NCI-H526 (cell line): ENCODE measurements at places on chromosomes 3 and 15.

- no peak for DNase-seq
Measured at GRCh38 chr15:54722342-54722986, 474.3 kb downstream of the RSL24D1 start.

DNA sequence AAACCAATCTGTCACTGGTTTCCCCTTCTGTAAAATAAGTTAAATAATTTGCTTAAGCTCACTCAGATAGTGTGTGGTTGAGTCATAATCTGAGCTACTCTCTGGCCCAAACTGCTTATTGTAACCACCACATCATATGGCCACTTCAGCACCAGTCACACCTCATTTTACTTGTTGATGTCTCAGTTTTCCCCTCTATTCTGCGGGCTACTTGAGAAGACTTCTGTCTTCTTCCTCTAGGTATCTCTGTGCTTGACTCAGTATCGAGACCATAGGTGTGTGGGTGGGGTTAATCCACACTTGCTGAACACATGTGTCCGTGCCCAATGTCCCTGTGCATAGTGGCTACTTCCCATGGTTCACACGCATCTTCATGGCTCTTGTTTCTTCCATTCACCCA is 32.9 kb downstream of the CRYGS start:
- DNase-seq: no peak

DNA sequence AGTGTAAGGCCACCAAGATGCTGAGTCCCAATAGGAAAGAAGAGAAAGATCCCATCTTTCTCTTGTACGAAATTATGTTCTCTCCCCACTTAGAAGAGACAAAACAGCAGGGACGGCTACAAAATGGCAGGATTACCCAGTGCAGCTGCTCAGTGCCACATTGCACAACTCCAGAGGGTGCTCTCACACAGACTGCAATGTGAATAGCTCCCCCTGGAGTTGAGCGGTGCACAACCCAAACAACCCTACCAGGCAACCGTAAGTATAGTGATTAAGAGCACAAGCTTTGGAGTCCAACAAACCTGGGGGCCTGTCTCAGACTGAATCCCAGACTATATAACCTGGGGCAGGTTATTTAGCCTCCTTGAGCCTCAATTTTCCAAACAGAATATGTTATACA is 3.1 kb upstream of the BHLHE40 start:
- peak; percentile 57 for DNase-seq

- no peak for DNase-seq
Measured at GRCh38 chr3:186909078-186909853, 21.1 kb upstream of the ST6GAL1 start.
